GF-D8 (cell line): ENCODE measurements at places on chromosomes 7 and 10.

DNA sequence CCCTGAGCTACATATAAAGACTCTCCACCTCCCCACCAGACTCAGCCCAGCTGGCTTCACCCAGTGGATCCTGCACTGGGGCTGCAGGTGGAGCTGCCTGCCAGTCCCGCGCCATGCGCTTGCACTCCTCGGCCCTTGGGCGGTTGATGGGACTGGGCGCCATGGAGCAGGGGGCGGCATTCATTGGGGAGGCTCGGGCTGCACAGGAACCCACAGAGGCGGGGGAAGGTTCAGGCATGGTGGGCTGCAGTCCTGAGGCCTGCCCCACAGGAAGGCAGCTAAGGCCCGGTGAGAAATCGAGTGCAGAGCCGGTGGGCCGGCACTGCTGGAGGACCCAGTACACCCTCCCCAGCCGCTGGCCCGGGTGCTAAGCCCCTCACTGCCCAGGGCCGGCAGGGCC is 157.2 kb upstream of the GNAI1 start:
- no peak for DNase-seq

DNA sequence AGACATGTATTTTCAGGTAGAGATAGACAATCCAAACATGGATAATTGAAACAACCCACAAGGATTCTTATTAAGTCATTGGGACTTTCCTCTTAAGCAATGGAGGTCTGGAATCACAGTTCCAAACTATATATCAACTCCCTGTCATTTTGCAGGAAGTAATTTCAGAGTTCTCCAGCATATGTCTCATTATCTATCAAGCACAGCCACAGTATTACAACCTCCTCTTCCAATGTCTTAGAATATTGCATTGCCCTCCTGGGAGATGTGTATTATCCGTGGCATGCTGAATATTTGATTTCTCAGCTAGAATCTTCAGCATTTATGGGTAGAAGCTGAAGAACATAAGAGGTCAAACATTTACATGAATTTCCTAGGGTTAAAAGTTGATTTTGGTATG is 1255.8 kb downstream of the SORCS1 start:
- DNase-seq = no peak

DNA sequence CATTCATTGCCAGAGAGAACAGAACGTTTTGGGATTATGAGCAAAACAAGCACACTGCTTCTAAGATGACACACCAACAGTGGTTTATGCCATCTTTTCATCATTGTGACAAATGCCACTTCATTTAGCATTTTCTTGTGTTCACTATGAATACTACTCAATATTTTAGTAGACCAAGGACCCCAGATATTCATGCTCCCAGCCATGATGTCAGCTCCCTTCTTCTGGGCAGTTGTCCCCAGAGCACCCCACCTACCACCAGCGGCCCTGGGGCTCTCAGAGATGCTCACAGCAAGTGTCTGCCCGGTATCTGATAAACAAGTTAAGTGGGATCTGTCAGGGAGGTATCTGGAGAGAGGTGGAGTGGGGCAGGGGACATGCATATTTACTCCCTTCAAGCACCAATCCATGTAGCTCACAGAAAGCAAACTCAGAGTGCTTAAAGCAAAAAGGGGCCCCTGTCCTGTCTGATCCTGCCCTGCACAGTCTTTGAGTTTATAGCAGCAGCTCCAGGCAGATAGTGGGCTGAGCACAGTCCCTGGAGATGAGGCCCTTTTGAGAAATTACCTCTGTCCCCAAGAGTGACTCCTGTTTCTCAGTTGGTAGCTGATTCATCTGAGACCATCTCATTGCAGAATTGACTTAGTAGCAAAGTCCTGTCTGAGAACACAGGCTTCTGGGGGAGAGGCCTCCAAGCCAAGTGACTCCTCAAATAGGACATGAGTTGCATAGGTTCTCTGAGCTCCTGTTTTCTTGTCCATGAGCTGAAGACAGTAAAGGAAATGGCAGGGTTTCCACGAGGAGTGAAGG is 281.8 kb upstream of the KLF6 start:
- no peak for DNase-seq

DNA sequence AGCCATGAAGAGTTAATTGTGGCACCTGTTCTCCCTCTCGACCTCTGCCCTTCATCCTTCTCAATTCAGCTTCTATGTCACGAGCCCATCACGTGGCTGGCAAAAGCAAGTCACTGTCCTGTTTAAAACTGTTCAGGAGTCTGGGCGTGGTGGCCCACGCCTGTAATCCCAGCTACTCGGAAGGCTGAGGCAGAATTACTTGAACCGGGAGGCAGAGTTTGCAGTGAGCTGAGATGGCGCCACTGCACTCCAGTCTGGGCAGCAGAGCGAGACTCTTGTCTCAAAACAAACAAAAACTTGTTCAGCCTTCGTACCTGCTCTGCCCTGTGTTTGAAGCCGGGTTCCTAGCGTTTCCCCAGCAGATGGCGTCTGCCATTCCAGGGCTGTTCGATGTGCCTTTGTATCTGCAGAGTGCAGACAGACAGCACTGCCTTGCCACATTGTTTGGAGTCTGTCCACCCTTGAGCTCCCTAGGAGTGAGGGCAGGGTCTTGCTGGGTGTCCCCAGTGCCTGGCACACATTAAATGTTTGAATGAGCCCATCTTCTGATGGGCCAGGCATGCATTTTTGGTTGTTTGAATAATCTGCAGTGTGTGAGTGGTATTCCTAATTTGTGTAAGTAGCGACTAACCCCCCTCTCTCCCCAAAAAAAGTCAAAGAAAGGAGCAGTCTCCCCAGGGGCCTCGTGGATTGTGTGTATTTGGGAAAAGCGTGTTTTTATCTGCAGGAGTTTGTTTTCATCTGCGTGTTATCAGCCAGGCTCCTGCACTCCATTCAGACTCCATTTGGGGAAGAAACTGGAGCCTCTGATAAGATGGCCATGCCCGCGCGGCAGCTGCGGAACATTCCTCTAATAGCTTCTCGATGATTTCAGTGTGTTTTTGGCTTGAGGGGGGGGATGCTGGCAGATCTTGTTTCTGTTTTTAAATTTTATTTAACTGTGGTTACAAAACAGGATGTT is 61.2 kb downstream of the DNAJB6 start:
- DNase-seq = no peak

- DNase-seq = no peak
Measured at GRCh38 chr7:71705901-71706596, 574.1 kb downstream of the GALNT17 start.

DNA sequence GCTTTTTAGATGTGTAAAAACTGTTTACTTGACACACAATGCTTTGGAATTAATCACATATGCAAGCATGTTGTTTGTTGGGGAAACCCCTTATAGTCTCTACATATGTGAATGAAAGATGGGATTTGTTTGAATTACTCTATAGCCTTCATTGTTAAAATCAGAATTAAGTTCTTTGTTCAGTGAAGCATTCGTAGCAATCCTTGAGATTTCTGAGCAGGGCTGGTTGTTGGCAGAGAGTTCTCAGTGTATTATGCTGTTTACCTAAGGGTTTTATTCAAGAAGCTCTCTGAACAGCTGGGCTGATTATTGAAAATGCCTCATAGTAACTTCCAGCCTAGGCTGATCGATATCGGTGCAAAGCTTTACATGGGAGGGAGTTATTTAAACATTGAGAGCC is 190.9 kb downstream of the VTI1A start:
- no peak for DNase-seq

DNA sequence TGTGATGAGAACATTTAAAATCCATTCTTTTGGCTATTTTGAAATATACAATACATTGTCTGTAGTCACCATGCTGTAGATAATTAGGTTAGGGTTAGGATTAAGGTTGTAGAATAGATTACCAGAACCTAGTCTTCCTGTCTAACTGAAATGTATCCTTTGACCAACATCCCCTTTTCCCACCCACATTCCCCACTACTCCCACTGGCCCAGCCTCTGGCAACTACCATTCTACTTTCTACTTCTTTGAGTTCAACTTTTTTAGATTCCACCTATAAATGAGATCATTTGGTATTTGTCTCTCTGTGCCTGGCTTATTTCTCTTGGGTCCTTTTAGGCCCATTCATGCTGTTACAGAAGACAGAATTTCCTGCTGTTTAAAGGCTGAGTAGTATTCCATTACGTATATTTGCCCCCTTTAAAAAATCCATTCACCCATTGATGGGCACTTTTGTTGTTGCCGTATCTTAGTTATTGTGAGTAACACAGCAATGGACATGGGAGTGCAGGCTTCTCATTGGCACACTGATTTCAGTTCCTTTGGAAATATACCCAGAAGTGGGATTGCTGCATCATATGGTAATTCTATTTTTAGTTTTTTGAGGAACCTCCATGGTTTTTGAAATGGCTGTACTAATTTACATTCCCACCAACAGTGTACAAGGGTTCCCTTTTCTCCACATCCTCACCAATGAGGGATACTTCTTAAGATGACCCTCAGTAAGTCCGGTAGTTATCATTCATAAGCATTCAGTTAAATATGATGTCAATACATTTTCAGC is 104.0 kb downstream of the RALA start:
- DNase-seq = no peak

DNA sequence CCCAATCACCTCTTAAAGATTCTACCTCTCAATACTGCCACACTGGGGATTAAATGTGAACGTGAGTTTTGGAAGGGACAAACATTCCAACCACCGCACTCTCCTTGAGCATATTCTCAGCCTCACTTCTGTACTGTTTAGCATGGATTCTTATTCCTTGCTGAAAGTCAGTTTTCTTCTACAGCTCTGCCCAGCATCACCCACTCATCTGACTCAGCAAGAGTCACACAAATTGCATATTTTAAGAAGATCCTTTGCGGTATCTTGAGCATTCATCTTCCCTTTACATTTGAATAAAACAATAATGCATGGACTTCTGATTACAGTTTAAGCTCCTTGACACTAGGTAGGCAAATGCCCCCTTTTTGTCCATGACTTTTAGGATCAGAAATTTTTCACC is 251.6 kb upstream of the MKLN1 start:
- DNase-seq = no peak

DNA sequence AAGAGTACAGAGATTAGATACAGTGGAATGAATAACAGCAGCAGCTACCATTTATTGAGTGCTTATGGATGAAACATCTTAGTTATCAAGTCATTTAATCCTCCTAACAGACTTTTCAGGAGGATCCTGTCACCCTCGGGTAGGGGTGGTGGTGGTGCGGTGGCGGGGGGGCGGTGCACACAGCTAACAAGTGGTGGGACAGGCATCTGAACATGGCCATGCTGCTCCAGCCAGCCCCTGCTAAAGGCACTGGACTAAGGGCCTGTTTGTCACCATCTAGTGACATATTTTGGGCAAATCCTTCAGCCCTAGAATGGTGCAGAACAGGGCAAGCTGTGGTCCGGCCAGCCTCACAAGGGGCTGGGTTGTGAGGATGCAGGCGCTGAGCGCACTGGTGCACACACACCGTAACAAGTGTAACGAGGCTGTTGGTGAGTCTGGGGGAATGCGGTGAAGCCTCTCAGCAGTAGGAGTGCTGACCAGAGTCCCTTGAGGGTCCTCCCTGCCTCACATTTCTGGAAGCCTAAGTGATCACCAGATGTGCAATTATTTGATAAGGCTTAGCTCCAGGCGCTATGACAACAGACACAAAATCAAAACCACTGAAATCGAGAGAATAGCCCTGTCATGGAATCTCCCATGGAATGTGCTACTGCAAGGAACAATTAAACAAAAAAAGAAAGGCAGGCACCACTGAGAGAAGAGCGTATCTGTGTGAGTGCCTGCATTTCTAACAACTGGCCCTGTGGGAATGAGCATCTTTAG is 102.2 kb downstream of the RNF216 start:
- no peak for DNase-seq

DNA sequence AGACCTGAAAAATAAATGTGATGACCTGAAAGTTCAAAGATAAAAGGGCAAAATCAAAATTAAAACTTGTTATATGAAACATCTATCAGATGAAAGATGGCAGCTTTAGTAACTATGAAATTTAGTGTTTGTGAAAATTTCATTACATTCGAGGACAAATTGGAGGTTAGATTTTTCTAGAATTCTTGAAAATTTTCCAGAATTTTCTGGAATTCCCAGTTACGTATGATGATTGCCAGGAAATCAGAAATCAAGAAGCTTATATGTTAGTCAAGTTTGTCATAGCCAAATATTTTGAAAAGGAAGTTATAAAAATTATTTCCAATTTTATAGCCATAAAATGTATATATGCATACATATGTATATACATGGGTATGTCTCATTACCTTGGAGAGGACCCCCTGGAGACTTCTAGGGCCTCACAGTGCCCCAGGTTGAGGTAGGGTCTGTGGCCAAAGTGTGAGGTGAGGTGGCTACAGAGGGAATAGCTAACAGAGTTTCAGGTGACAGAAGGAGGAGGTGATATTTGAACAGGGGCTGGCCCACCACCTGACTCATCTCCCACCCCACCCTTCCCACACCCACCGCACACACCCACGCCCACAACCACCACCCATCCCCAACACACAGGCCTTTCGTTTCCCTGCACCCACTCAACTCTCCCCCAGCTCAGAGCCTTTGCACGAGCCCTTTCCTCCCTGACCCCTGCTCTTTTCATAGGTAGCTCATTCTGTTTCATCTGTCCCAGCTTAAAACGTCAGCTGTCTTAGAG is 21.5 kb downstream of the C10orf105 start:
- DNase-seq = no peak

- no peak for DNase-seq
Measured at GRCh38 chr10:4038000-4038399, 253.0 kb upstream of the KLF6 start.

DNA sequence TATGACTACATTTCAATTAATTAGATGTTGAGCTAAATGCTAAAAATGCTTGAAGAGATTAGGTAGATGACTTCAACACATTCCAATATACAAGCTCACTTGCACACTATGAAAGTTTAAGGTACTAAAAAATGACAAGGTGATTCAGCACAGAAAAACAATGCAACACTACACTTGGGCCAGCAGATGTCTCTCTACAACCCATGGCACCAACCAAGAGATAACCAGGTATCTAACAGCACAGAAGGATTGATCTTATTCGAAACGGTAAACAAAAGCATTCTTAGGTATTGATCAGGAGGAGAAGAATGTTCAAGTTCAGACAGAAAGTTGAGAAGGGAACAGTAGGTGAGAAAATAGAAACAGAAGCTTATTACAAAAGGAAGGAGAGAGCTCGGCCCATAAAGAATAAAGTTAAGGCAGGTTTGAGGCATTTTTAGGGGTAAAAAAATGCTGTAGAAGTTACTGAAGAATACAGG is 248.2 kb upstream of the KLF14 start:
- no peak for DNase-seq
